Heart right ventricle (tissue), 16 donors: ENCODE measurements at places on chromosomes 2 and 18. TPM values are rescaled to one million over a fixed set of nuclear protein-coding genes. Genes with fewer than 3 reads are reported as not detected.

Gene TPO
- 5.0 TPM for total RNA-seq

Gene TUBA4B
- total RNA-seq: not detected

Gene EXOC6B
- 148 TPM for total RNA-seq

Gene DRC1
- total RNA-seq: not detected

Gene PLB1
- total RNA-seq: 6.1 TPM

Gene OR6B2
- not detected for total RNA-seq

Gene GCG
- total RNA-seq: not detected

Gene MLPH
- 48.5 TPM for total RNA-seq

Gene TXNDC2
- not detected for total RNA-seq

Gene TWIST2
- 0.51 TPM for total RNA-seq

Gene FAM210A
- 58.5 TPM for total RNA-seq

Gene FNDC4
- total RNA-seq: 1.7 TPM

Gene UGT1A5
- not detected for total RNA-seq

Gene DYNAP
- not detected for total RNA-seq

Gene TMEM178A
- 2.1 TPM for total RNA-seq

Gene MAPRE2
- total RNA-seq: 184 TPM

Gene HOXD11
- total RNA-seq: not detected

Gene NCKAP5
- total RNA-seq: 4.3 TPM

Gene PROC
- not detected for total RNA-seq

Gene BUB1
- total RNA-seq: 1.1 TPM

Gene RNU2-63P
- total RNA-seq: not detected

Gene HAAO
- 1.6 TPM for total RNA-seq

Gene ZNF516
- 13.8 TPM for total RNA-seq

Gene SEPTIN10
- 49.4 TPM for total RNA-seq

Gene WNT10A
- not detected for total RNA-seq

Gene CNRIP1
- total RNA-seq: 11.5 TPM

Gene MGAT4A
- 18.2 TPM for total RNA-seq

Gene CFAP221
- 1.1 TPM for total RNA-seq

Gene KCNF1
- total RNA-seq: 0.42 TPM

Gene CRYBA2
- not detected for total RNA-seq

Gene LINC00305
- not detected for total RNA-seq

Gene CGREF1
- total RNA-seq: 0.68 TPM

Gene GKN1
- total RNA-seq: not detected

Gene SP140
- 3.3 TPM for total RNA-seq

Gene CCBE1
- 0.50 TPM for total RNA-seq

Gene RAB6C
- not detected for total RNA-seq

Gene PCARE
- 1.8 TPM for total RNA-seq

Gene RAB27B
- not detected for total RNA-seq

Gene PPP1R1C
- 33.1 TPM for total RNA-seq

Gene NOSTRIN
- total RNA-seq: 5.0 TPM

Gene KCNJ13
- not detected for total RNA-seq

Gene NUP35
- total RNA-seq: 4.4 TPM

Gene PRKAG3
- not detected for total RNA-seq

Gene ALPI
- not detected for total RNA-seq

Gene ATOH8
- 19.8 TPM for total RNA-seq

Gene GREB1L
- 10.0 TPM for total RNA-seq

Gene SLC20A1
- total RNA-seq: 21.3 TPM

Gene IL36A
- not detected for total RNA-seq

Gene SLC25A12
- 123 TPM for total RNA-seq

Gene RALB
- total RNA-seq: 37.0 TPM
